ENCODE measurements at places on chromosomes 1 and 21. TPM values are rescaled to one million over a fixed set of nuclear protein-coding genes. Genes with fewer than 3 reads are reported as not detected.
A peak's percentile ranks its signal among the peaks of the same experiment; 100 is the strongest.

Gene GAS5
- total RNA-seq, result 615 TPM

DNA sequence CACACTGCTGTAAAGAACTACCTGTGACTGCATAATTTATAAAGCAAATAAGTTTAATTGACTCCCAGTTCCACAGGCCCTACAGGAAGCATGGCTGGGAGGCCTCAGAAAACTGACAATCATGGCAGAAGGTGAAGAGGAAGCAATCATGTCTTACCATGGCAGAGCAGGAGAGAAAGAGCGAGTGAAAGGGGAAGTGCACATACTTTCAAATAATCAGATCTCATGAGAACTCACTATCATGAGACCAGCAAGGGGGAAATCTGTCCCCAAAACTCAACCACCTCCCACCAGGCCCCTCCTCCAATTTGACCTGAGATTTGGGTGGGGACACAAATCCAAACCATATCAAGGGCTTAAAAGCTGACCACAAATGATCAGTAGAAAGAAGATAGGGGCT is 493.2 kb downstream of the PTPRC start:
- DNase-seq, result no peak

- no peak for DNase-seq
Observed at GRCh38 chr21:32423320-32424190, 11.0 kb downstream of the EVA1C start.

Gene SLC22A15
- total RNA-seq, result 1.7 TPM

Gene PTAFR
- total RNA-seq, result 7.6 TPM

DNA sequence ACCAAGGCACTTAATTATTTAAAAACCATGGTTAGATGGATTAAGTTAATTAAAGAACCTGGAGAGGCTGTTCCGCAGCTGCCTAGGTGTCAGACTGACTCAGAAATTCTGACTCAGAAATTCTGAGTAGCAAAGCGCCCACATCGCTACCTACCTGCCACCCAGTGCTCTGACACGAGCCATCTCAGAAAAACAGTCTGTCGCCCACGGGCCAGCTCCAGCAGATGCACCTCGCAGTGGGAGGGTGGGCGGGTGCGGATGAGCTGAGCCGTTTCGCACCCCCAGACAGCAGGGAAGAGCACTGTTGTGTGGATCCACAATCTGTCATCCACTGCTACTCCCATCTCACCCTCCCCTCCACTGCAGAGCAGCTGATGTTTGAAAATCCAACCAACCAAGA is 13.5 kb downstream of the KCNK1 start:
- no peak for DNase-seq

Gene AVPR1B
- not detected for total RNA-seq

DNA sequence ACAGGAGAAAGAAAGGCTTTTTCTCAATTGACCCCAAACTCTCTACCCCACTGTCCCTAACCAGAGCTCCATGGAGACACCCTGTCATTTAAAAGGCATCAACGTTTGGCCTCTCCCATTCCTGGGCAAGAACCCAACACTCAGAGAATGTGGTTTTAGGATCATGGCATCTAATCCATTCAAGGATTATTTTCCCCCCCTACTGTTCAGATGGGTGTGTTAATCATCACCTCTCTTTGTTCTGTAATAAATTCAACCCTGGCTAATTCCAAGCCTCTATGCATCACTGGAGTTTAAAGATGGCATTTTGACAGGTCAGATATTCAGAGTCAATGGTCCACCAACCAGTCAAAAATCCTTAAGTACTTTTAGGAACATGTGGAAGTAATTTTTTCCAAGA is 42.7 kb downstream of the TBX15 start:
- no peak for DNase-seq

Gene MAP3K7CL
- total RNA-seq, result 4.8 TPM

Gene AIRE
- not detected for total RNA-seq

GRCh38 chr1:164914208-164914607 is 355.2 kb downstream of the PBX1 start:
- no peak for DNase-seq

- DNase-seq, result no peak
Observed at GRCh38 chr1:33501774-33502173, 29.3 kb downstream of the ZSCAN20 start.

GRCh38 chr1:160107512-160107911 is 8.0 kb upstream of the ATP1A2 start:
- DNase-seq, result no peak

- no peak for DNase-seq
Observed at GRCh38 chr1:30538993-30539867, 184.2 kb downstream of the MATN1 start.

DNA sequence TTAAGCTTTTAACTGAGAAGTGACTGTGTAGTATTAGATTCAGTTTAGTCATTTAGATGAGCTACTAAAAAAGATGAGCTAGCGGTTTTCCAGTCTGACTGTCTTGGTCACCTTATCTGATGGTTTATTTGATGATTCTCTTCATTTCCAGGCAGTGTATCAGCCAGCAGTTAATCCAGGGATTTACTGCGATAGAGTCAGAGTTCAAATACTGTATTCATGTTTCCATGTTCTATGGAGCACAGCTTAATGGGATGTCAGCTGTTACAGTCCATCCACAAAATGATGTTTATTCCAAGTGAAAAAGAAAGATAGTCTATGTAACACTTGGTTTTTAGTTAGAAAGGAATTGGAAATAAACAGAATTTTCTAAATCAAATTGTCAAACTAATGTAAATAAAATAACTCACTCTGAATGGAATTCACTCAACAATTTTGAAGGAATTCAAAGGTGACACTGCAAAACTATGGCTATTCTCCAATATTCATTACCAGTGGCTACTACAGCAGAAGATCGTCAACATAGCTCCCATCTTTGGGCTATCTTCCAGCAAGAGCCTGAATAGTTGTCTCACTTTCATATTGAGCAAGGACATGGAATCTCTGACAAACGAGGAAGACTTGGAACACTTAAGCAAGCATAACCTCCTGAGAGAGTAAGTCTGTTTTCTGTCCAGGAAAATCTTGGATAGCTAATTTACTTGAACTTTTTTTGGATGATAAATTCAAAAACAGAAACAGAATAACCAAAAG is 54.6 kb upstream of the DPT start:
- DNase-seq, result no peak

- no peak for DNase-seq
Observed at GRCh38 chr1:229364207-229365065, 21.6 kb upstream of the CCSAP start.

DNA sequence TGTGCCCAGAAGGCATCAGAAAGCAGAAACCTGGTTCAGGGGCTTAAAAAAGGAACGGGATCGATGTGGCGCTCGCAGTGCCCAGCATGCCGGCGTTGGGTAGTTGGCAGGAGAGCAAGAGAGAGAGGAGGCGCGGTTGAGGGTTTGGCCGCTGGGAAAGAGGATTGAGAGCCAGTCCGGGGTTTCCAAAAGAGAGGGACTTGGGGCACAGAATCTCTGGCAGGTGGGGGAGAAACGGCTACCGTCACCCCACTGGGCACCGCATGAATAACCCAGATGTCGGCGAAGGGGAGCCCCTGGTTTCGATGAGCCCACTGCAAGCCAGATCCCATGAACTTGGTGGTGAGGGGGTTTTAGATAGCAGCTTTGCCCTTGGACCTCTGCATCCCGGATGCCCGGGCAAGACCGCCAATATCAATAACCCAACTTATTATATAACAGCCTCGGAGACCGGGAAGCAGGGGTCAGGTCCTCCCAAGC is 60.4 kb upstream of the ACOT11 start:
- peak; percentile 29 for DNase-seq

Gene F5
- total RNA-seq, result 0.60 TPM

GRCh38 chr1:181259026-181259745 is 170.7 kb downstream of the IER5 start:
- no peak for DNase-seq

Gene HAO2
- total RNA-seq, result not detected

DNA sequence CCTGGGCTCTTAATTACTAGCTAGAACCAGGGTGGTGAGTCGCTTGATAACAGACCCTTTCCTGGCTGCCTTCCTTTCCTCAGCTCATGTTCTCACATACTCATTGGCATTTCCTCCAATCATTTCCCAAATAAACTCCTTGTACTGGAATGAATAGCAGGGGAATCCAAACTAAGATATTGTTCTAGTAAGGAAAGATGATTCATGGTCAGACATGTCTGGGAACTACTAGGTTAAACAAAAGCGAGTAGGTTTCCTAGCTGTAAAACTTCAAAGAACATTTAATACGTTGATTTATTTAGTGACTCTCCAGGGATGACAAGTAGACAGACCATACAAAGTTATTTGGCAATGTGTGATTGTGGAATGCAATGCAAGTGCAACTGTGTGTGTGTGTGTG is 121.2 kb upstream of the KCNJ6 start:
- no peak for DNase-seq

Gene CLEC20A
- not detected for total RNA-seq

Gene GNAI3
- 4.0 TPM for total RNA-seq

Gene LRRC39
- total RNA-seq, result 0.39 TPM

GRCh38 chr1:11107599-11107998 is 7.9 kb upstream of the EXOSC10 start:
- DNase-seq, result no peak

DNA sequence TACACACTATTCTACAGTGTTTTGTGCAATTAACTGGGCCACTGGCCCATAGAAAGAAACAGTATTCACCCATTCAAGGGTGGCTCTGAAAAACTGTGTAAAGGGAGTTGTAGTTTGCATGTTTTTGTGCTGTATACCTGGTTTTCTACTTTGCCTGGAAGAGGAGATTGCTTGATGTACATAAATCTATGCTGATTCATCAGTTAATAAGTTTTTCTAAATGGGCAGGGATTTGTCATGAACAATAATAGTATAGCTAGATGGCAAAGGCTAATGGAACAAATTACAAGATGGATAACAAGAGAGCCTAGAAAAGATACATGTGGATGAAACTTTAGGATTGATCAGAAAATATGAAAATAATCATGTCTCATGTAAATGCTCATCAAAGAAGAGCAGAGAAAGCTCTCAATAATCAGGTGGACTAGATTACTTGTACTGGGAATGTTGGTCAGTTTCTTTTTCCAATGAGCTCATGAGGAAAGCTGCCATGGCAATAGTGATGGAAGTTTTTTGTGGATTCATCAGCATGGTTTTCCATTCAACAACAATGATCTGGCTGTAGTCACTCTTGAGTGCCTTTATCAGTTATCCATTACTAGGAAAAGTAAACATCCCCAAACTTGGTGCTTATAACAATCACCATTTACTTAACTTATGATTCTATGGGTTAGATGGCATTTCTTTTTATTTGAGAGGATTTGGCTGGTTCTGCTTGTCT is 602.8 kb downstream of the BRINP3 start:
- no peak for DNase-seq

Gene FCRL2
- not detected for total RNA-seq

GRCh38 chr1:230864441-230864840 is 3.9 kb downstream of the C1orf198 start:
- DNase-seq, result no peak

DNA sequence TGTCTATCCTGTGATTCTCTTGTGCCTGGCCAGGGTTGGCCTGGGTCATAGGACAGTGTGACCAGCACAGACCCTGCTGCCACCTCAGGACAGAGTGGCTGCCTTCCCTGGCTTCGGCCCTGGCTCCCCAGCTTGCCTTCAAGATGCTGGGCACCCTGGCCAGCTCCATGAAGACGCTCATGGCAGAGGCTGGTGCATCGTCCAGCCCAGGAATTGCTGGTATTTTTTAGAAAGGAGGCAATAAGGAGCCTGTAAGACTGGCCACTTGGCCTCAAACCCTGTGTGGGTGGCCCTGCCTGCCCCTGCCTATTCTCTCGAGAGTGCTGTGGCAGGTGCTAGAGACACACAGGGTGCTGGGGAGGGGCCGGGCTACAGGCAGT is 70.4 kb upstream of the ACTRT2 start:
- DNase-seq, result no peak

DNA sequence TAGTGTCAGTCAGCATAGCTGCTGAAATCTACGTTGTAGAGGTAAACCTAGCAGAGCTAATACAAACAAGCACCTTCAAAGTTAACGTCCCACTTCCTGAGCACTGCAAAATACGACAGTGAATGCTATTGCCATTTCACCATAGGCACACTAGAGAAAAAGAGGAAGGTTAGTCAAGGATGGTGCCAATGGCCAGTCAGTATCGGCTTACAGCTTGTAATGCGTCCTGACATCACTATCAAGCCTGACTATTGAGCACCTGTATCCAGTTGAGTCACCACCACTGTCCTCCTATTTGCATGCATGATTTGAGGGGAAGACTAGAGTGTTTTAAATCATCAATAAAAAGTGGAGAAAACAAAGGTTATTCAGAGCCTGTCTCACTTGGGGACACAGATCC is 34.4 kb downstream of the NUCKS1 start:
- no peak for DNase-seq

DNA sequence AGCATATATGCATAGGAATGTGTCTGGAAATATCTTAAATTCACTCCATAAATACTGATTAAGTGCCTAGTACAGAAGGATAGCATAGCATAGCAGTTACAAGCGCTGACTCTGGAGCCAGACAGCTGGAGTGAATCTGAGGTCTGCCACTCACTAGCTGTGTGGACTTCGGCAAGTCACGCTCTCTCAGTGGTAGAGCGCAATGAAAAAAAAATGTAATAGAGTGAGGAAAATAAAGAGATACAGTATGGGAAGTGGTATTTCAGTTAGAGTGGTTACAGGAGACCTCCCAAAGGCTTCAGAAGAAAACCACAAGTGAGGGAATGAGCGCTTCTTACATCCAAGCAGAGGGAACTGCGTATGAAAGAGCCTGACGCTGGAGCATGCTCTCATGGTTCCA is 338.9 kb upstream of the PRMT6 start:
- no peak for DNase-seq

Gene ATF3
- 12.3 TPM for total RNA-seq

DNA sequence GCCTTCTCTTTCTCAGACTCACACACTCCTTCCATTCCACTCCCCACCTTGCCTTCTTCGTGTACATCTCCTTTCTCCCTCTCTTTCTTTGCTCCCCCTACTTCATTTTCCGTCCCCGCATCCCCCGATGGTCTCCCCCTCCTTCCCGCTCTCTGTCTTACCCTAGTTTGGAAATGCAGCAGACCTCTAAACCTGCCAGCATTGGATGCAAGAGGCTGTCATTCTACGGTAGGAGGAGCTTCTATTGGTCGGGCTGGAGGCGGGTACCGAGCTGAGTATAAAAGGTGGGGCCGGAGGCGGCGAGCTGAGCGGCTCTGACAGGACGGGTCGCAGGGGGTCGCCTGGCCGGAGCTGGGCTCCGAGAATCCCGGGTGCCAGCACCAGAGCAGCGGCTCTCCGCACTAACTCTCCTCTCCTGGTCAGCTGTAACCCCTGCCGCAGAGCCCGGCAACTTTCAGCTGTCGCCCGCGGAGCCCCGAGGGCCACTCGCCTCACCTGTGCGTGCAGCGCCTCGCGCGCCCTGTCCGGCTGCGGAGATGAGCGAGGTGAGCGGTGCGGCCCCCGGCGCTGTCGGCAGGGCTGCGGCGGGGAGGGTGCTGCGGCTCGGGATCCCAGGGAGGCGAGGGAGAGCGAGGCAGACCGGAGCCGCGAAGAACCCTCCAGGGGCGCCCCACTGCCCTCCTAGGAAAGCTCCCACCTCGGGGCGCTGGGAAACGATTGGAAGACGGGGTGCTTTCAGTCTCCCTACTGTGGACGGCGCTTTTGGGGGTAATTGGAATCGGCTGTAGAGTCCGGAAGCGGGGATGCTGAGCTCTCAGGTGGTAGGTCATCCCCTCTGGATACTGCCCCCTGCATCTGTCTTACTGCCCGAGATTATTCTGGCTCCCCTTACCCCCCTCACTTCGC is at the start of gene PCP4L1:
Gene PCP4L1 (plus strand): TSS at position 307 of the 906 bp plus-strand sequence. CDS start 230 bp downstream, at position 537.
- no peak for DNase-seq
